HL-60 (cell line): ENCODE measurements at places on chromosomes 3 and 15.
A peak's percentile ranks its signal among the peaks of the same experiment; 100 is the strongest.

- peak; percentile 7 for DNase-seq
Observed at GRCh38 chr3:104596551-104596950, 770.2 kb upstream of the ALCAM start.

GRCh38 chr3:13506680-13507079 is 26.6 kb downstream of the HDAC11 start:
- no peak for DNase-seq

DNA sequence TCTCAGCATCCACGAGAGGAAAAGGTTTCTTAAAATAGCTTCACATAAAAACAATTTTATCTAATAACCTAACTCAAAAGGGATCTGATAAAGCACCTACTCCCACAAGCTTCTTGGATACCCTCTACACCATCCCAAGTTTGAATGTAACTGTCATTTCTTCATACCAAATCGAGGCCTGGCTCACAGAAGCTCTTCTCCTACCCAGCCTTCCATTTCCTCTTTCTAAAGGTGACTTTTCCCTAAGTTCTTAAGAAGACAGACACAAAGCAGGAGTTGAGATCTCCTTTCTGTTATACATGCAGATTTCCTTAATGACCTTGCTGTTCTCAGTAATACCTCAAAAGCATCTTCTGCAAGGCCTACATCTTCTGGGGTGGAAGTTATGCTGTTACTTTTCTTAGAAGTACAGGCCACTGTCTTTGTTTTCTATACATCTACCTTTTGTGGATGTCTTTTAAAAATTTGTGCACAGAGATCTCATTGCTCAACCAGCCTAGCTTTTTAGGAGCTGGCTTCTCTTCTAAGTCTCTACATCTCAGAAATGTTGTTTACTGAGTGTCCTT is 3.4 kb upstream of the LRRIQ4 start:
- no peak for DNase-seq

DNA sequence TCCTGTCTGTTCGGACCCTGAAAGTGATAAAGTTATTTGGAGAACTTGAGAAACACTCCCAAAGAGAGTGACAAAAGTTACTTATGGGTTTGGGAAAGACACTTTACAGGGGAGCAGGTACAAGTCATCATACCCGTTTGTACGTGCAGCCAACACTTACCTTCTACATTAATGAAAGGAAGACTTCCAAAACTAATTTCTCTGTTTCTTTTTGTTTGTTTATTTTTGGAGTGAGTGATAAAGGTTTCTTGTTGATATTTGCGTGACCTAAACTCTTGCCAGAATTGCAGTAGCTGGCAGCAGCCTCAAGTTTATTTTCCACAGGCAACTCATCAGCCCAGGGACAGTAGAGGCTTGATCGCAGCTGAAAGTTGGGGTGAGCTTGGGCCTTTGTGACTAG is 8.4 kb downstream of the ABHD2 start:
- DNase-seq = no peak

DNA sequence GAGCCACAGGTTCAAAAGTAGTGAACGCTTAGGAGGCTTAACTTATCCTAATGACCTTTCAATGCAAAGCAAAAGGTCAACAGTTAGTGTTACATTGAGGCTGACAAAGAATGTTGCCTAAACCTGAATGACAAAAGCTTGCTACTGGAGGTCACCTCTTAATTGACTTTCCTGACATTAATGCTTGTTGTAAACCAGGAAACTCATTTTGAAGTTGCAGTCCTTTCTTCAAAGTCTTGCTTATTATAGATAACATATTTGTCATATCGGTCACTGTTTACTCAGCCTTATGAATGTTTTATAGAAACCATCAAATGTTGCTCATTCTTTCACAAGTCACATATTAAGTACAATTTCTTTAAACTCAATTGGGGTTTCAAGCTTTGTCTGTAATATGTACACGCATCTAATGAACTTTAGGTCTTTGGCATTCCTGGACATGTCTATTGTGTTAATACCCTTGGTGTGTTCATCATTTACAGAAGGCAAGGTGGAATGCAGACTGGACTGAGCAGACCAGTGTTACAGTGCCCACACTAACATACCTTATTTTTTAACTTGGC is 488.2 kb upstream of the NECTIN3 start:
- DNase-seq = no peak

DNA sequence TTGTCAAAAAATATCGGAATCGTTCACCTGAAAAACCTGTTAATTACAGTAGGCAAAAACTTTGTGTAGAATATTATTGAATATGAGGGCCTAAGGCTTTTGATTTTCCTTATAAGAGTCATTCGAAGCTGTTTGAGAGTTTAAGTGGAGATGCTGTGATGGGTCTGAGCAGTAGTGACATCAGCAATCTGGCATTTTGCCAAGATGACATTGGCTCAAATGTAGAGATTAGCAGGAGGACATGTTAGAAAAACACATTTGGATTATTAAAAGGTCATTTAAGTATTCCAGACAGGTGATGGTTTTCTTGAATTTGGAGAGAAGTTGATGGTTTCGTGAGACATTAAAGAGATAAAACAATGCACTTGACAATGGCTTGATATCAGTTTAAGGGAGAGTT is 12.9 kb downstream of the OR5AC2 start:
- DNase-seq = no peak

- no peak for DNase-seq
Observed at GRCh38 chr3:145953316-145953715, 207.7 kb downstream of the PLOD2 start.

DNA sequence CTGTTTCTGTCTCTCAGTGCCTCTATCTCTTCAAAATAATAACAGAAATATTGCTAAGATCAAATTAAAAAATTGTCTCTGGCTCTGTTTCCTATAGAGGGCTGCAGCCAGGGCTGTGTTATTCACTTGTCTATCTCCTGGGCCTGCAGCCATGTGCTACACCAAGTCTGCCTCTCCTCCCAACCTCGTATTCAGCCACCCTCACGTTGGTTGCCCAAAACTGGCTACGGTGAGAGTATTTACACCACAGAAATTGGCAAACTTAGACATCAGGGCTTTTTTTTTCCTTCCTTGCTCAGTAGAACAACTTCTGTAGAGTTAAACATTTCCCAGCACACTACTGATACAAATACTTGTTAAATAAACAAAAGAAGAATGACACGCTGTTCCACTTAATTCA is 320.9 kb upstream of the ICE2 start:
- no peak for DNase-seq

DNA sequence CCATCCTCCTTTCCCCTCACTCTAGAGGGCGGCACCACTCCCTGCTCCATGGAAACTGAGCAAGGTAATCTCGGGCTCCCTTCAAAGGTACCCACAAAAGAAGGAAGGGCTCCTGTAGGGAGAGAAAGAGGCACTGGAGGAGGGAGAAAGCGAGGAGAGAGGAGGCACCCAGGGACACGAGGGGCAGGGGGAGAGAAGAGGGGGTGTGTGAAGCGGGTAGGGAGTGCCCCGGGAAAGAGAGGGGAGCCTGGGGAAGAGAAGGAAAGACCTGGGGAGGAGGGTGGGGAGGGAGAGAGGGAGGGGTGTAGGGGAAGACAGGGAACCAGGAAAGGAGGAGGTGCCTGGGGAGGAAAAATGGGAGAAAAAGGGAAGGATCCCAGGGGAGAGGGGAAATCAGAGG is 523 bp downstream of the VILL start:
- DNase-seq = no peak
